Left renal pelvis (tissue), 4 donors: ENCODE measurements at places on chromosomes 11 and 22. TPM values are rescaled to one million over a fixed set of nuclear protein-coding genes. Genes with fewer than 3 reads are reported as not detected.
A peak's percentile ranks its signal among the peaks of the same experiment; 100 is the strongest.

GRCh38 chr11:117022526-117022925 lies 75.7 kb downstream of the SIK3 start:
- DNase-seq = no peak

DNA sequence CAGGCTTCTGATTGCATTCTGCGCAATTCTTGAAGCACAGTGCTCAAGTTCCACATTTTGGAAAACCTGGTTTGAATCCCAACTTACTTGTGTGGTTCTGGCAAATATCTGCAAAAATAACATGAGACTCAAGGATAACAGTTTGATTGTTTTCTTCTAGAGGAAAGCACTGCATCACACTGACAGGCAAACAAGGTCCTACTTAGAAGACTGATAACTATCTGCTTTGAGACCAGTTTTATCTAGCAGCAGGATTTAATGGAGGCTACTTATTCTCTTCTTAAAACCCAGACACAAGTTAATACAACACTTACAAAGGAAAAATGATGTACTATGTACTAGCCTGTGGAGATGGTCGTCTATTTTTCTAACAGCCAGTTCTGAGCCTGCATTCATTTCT lies 41.4 kb downstream of the RIC3 start:
- no peak for DNase-seq

- DNase-seq = no peak
Measured at GRCh38 chr22:24189249-24190158, 8.2 kb downstream of the SUSD2 start.

Gene INSC
- 0.50 TPM for polyA plus RNA-seq

DNA sequence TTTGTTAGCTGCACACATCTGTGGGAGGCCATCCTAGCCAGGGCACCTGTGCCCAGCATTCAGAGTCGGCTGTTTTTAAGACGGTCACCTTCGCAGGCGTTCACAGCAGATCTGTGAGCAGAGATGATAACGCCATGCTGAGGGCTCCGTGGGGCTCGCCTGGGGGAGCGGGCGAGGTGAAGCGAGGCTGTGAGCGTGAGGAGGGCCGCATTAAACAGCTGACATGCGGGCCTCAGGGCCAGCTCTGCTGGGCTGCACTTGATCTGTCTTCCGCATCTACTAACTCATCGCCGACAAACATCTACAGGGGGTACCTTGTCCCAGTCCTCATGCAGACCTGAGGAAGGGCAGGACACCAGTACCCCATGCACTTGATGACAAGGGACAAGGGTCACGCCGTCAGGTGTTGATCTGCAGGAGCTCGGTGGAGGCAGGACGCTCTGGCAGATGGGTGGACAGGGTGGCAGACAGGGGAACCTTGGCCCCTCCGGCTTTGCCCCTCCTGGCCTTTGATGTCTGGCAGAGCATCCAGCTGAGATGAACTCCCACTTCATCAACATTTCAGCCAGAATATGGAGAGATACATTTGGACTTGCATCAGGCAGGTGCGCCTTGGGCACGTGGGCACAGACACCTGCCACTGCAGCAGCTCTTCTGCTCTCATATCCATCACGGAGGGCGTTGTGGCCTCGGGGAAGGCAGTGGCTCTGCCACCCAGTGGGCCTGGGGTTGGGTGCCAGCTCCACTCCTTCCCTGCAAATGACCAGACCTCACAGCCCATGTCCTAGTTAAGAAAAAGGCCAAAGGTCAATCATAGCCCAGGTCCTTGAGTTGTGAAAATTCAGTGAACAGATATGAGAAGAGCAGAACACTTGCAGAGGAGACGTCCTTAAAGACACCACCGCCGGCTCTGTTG lies 822.9 kb downstream of the BRD1 start:
- DNase-seq = no peak

DNA sequence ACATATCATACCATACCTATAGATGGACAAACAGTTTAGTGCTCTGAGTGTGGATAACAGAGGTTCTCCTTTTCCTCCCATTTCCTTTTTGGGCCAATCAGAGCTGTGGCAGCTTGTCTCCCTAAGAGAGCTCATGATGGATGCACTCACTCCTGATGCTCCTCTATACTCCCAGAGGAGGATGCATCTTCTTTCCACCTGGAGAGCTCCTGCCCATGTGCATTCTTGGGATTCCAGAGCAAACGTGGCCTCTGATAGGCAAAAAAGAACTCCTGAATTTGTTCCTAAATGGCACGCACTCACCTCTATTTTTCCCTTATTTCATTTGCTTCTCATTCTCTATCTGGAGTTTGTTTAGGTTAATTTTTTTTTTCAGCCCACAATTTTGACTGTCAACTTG lies 2.9 kb downstream of the MRGPRX3 start:
- no peak for DNase-seq

DNA sequence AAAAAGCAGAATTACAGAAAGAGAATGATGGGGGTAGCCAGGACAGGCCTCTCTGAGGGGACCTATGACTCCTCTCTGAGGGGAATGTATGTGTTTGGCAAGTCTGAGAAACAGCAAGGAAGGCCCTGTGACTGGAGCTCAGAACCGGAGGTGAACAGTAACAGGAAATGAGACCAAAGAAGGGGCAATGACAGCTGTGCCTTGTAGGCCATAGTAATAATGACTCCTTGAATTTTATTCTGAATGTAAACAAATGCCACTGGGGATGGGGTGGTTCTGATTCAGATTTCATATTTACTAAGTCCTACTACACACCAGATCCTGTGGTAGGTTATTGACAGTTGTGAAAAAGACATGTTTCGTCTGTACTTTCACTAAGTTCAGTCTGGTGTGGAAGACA lies 52.8 kb upstream of the APOA1 start:
- DNase-seq = no peak

DNA sequence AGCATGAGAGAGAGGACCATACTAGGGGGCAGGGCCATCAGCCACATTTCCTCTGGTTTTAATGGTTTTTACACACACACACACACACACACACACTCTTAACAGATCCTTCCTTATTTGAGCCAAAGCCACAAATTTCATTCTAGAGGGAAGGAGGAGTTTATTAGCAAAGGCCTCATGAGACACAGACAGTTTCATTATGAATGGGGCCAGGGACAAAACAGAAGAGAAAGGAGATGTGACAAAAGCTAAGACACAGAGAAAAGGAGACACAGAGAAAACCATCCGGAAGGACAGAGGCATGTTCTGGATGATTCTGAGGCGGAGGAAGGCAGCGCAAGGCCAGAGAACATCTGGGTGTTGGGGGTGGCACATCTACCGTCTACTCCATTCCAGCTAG lies 32.2 kb upstream of the ARFGAP3 start:
- DNase-seq = no peak

Gene TBX1
- polyA plus RNA-seq = 0.31 TPM

DNA sequence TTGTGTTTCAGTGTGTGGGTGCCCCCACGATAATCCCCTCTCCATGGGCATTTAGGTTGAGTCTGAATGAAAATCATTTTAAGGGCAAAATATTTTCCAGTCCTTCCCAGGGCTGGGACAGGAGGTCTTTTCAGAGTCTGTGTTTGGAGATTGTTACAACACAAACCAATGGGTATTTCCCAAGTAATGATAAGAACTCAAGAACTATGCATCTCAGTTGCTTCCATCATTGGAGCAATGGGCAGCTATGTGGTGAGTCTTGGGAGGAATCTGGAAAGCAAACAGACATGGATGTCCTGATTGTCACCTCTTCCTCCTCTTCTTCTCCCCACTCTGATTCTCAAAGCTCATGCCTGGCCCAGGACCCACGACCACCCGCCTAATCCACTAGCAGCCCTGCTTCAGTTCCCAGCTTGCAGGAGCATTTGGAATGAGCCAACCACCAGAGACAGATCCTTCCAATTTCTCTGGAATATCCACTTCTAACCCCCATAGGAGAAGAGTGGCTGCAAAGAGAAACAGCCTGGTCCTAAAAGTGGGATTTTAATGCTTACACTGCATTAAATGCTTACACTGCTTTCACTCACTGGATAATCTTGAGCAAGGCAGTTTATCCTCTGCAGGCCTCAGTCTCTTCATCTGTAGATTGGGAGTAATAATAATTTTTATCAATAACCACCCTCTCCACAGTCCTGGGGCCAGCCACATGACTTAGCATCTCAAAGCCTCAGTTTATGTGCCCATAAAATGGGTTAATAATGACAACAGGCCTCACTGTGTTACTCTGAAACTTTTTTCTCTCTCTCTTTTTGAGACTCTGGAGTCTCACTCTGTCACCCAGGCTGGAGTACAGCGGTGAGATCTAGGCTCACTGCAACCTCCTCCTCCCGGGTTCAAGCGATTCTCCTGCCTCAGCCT lies 404.3 kb downstream of the MN1 start:
- no peak for DNase-seq

DNA sequence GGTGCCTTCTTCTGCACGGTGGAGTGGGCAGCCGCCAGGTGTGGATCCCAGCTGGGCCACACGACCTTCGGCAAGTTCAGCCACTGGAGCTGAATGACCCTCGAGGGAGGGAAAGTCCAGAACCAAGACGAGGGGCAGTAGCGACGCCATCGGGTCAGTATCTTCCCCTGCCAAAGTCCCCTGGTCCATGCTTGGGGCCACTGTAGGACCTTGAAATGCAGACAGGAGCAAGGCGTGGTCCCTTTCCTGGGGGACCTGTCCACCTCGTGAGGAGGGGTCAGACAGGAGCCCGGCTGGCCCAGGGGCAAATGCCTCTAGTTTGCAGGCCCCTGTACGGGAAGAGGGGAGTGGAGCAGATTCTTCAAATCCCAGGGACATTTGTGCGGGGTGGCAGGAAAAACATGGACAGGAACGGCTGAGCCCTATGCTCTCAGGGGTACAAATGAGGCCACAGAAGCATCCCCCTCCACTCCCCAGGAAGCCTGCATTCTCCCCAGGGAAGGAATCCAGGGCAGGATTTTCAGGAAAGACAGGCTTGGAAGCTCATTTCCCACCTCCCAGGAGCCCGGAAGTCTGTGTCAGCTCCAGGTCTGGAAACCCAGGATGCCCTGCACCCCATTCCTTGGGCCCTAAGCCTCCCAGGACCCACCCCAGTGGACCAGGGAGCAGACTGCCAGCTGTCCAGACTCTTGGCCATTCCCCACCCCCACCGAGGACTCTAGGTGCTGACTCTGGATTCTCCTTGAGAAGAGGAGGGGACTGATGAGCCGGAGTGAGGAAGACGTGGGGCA lies 6.6 kb downstream of the SHANK2 start:
- DNase-seq = no peak

Gene CCDC116
- polyA plus RNA-seq = 0.35 TPM

GRCh38 chr11:10743354-10744000 lies 7.6 kb upstream of the CTR9 start:
- DNase-seq = no peak

GRCh38 chr11:10899121-10899830 lies 41.4 kb upstream of the ZBED5 start:
- no peak for DNase-seq

DNA sequence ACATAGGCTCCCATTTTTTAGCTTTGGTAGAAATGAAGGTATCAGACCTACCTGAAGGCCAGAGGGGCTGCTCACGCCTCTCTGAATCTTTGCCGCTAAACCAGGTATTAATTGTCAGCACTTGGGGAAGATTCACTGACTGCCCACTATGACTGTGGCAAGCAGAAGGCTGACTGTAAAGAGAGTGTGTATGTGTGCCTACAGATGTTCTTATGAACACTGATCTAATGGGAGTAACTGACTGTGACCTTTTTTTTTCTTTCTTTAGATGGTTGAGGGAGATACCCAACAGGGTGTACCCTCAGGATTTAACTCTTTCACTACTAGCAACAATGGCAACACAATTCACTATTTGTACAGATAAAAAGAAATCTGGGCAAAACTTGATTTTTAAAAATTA lies at the start of gene RAG2:
RAG2 (minus strand) TSS at position 186 of the 400 bp plus-strand sequence. CDS start 4,068 bp downstream, outside the sequence.
- no peak for DNase-seq

Gene ALX4
- polyA plus RNA-seq = 0.34 TPM

DNA sequence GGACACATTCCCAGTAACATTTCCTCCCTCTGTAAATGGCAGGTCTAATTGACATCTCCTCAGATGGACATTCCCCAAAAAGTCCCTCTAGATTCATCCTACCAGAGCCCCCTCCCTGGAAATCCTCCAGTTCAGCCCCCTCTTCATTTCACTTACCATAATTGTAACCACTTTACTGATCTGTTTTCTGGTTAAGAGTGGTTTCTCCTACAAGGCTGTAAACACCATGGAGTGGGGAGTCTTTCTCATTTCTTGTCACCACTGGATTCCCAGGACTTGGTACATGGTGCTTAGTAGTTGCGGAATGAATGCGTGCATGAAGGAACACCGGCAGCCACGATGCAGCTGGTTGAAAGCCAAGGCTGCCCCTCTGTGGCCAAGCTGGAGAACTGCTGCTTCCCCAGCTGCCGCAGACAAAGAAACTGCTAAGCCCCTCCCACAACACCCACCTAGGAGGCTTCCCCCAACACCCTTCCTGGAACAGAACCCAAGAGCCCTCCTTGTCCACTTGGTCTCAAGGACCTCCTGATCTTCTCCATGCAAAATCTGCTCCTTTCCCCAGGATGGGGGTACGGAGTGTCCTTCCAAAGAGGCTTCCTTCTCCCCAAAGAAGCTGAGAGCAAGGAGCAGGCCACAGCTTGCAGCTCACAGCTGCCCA lies 18.6 kb upstream of the SCARF2 start:
- DNase-seq = no peak

Gene HPX
- 2.4 TPM for polyA plus RNA-seq

Gene SLN
- polyA plus RNA-seq = 0.92 TPM

- peak; percentile 50 for DNase-seq
Measured at GRCh38 chr11:106156290-106156937, 79.0 kb downstream of the AASDHPPT start.
